Activated naive CD8-positive, alpha-beta T cell treated with anti-CD3 and anti-CD28 coated beads for 36 hours (primary cell): ENCODE measurements at places on chromosomes 2 and 18. TPM values are rescaled to one million over a fixed set of nuclear protein-coding genes. Genes with fewer than 3 reads are reported as not detected.

DNA sequence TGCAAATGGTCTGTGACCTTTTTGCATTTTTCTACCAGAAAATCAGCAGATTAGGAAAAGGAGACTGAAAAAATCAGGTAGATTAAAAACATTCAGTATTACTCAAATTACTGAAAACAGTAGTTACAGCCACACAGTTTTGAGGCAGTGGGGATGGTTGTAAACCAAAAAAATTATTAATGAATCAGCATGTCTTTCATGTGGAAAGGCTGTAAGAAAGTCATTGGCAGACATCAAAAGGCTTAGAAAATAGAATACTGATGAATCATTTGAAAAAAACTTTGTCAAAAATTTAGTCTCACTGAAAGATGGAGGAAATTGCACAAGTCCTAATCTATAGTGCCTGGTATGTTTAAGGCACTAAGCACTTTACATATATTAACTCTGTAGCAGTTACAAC is 133.9 kb upstream of the GCFC2 start:
- H3K36me3 ChIP-seq = no peaks in the 10 kb centered on the region
- DNase-seq = no peak
- H3K4me3 ChIP-seq = no peak overlapping the region
- no peak overlapping the region for H3K27ac ChIP-seq
- no peaks in the 10 kb centered on the region for H3K27me3 ChIP-seq
- H3K4me1 ChIP-seq = no peaks in the 10 kb centered on the region

DNA sequence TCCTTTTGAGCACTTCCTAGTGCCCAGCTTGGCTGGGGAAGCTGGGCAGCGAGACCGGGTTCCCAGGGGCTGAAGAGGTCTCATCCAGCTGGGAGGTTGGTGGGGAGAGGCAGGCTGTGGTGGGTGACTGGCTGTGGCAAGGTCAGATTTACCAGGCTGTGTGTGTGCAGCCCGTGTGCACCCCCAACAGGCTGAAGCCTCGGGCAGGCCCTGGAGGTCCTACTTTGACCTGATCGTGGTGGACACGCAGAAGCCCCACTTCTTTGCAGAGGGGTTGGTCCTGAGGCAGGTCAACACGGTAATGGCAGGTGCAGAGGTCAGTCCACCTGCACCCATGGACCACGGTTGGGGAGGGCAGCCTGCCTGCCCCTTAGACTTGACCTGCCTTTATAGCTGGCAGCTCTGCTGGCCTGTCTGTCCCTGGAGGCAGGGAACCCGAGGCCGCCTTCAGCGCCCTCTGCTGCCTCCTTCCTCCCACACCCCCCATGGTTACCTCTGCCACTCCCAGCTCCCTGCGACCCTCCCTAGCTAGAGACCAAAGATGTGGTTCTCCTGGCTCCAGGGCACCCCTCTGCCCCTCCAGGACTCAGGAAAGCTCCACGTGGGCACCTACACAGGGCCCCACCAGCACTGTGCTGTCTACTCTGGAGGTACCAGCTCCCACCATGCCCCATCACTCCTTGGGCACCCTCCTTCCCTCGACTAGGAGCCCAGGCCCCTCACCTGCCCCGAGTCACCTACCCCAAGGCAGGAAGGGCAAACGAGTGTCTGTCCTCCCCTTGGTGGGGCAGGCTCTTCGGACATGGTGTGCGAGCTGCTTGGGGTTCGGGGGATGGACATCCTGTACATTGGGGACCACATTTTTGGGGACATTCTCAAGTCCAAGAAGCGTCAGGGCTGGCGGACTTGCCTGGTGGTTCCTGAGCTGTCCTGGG is 4.0 kb downstream of the NT5DC4 start:
- H3K4me1 ChIP-seq = peaks cover 5% of the 10 kb centered on the region
- no peak overlapping the region for H3K27ac ChIP-seq
- no peak overlapping the region for H3K4me3 ChIP-seq
- DNase-seq = no peak

- H3K4me3 ChIP-seq = no peak overlapping the region
- H3K27ac ChIP-seq = no peak overlapping the region
- no peaks in the 10 kb centered on the region for H3K27me3 ChIP-seq
- peaks cover 4% of the 10 kb centered on the region for H3K4me1 ChIP-seq
- DNase-seq = no peak
These were observed 481.0 kb downstream of the TNS1 start for GRCh38 chr2:217521820-217522219.

- H3K4me3 ChIP-seq = no peak overlapping the region
- H3K4me1 ChIP-seq = no peaks in the 10 kb centered on the region
- no peaks in the 10 kb centered on the region for H3K36me3 ChIP-seq
These were observed 328.5 kb upstream of the KLHL14 start for GRCh38 chr18:33101316-33101715.

GRCh38 chr2:117738991-117739839 is 75.3 kb upstream of the DDX18 start:
- DNase-seq = no peak
- H3K4me3 ChIP-seq = no peak overlapping the region
- H3K27ac ChIP-seq = no peak overlapping the region
- no peaks in the 10 kb centered on the region for H3K36me3 ChIP-seq
- peaks cover 3% of the 10 kb centered on the region for H3K27me3 ChIP-seq

Gene SERPINB13
- total RNA-seq = not detected
